IMR-90 (cell line): ENCODE measurements at places on chromosomes 16 and 17. TPM values are rescaled to one million over a fixed set of nuclear protein-coding genes. Genes with fewer than 3 reads are reported as not detected.

Gene UMOD
- total RNA-seq = not detected in 2 replicates

Gene TRIM72
- total RNA-seq = not detected in 2 replicates

Gene KRTAP16-1
- not detected in 2 replicates for total RNA-seq

Gene ASPHD1
- total RNA-seq = 4.1 and 4.2 TPM in 2 replicates

Gene CORO1A
- total RNA-seq = 6.4 and 7.2 TPM in 2 replicates

Gene AANAT
- total RNA-seq = not detected in 2 replicates

Gene RCVRN
- total RNA-seq = not detected in 2 replicates

Gene CBLN1
- not detected in 2 replicates for total RNA-seq

Gene NPIPA7
- total RNA-seq = 0.36 TPM in 1 of 2 replicates, not detected in the other

Gene FAAP100
- 7.5 and 7.9 TPM in 2 replicates for total RNA-seq

Gene MYH11
- under 0.01 TPM in 2 replicates for total RNA-seq

Gene CDRT15
- total RNA-seq = not detected in 2 replicates

Gene MGAT5B
- 0.54 and 0.56 TPM in 2 replicates for total RNA-seq

Gene ABCC11
- under 0.01 and 0.18 TPM in 2 replicates for total RNA-seq

Gene SP6
- under 0.01 TPM in 2 replicates for total RNA-seq
